NCI-H146 (cell line): ENCODE measurements at places on chromosomes 3 and 15.

DNA sequence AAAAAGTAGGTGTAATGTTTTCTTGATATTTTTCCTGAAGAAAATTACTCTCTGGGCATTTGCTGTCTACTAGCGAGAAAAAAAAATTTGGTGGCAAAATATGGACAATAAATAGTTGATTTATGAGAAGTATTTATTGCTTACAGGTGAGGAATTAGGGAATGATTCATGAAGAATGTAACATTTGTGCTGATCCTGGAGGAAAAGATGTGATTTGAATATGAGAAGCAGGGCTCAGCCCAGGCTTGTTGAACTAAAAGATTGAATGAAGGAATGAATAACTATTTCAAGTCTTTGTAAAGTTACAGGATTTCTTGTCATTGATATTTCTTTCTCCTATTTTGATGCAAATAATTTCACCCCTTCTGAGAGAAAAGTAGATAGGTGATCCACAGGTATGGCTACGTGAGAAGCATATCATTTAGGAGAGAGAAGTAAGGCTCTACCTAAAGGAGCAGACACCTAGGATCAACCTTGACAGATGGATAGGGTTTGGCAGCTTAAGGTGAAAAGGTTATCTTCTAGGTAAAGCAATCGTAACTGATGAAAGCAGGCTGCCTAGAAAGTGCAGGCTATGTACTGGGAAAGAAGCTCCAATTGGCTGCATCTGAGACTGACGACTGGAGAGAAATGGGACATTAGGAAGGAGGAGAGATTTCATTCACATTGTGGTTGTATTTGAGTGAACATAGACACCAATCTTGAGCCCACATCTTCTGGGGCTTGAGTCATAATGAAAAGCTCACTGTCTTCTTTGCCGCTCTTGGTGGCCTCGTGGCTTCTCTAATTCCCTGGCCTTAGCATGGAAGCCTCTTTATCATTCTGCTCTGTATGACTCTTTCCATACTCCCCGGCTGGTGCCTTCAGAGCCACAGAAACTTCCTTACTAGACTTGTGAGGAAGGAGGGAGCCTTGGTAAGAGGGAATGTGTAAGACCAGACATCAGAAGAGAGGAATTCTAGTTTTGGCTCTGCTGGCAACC lies 106.5 kb downstream of the P3H2 start:
- no peak for DNase-seq

DNA sequence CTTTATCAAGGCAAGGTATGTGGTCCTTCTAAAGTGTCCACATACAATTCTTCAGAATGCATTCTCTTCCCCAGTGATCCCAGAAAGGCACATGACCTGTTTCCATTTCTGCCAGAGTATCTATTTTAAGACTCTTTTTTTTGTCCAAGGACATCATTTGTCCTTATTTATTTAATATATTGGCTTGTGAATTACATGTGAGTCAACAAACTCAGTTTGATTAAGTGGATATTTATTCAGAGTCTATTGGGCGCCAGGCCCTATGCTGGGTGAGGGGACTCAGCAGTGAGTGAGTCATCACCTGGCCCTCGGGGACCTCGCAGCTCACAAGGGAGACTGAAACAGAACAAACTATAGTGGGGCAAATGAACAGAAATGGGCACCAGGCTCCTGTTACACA lies 136.8 kb downstream of the SNRK start:
- DNase-seq: no peak

DNA sequence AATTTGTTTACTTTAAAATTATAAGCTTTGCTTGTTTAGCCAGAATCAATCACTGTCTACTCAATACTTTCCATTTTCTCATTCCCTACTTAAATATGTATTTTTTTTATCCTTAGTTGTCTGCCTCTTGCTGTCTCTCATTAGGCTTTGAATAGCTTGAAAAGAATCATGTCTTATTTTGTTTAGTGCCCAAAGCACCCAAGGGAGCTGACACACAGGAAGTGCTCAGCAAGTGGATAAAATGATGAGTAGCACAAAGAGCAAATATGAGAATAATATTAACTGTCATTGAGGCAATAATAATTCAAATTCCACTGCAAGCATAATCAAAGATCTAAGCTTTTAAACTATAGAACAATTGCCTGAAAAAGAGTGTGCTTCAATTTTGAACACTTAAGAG lies 19.0 kb upstream of the IL1RAP start:
- no peak for DNase-seq

DNA sequence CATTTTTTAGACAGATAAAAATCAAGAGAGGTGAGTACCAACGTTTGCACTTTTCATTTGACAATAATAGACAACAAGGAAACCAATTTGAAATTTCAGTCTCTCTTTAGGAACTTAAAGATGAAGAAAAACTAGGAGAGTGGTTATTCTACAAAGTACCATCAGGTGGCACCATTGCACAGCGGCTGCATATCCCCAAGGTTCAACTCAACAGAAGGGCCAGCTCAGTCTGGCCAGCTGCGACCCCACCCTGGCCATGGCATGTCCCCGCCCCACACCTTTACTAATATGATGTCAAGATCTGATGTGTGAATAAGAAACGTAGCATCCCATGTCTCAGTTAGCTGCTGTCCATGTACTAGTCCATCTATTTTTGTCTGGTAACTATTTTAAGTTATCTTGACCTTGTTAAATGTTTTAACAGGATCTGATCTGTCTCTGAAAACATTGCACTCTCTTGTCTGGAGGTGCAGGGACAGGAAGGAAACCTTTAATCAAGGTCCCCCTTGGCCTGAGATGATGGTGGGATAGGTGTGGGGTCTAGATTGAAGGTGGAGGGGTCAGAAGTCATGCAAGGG lies 35.5 kb upstream of the CGNL1 start:
- DNase-seq: peak; percentile 56

- peak; percentile 97 for DNase-seq
Observed at GRCh38 chr3:168548719-168549118, 453.0 kb upstream of the GOLIM4 start.

DNA sequence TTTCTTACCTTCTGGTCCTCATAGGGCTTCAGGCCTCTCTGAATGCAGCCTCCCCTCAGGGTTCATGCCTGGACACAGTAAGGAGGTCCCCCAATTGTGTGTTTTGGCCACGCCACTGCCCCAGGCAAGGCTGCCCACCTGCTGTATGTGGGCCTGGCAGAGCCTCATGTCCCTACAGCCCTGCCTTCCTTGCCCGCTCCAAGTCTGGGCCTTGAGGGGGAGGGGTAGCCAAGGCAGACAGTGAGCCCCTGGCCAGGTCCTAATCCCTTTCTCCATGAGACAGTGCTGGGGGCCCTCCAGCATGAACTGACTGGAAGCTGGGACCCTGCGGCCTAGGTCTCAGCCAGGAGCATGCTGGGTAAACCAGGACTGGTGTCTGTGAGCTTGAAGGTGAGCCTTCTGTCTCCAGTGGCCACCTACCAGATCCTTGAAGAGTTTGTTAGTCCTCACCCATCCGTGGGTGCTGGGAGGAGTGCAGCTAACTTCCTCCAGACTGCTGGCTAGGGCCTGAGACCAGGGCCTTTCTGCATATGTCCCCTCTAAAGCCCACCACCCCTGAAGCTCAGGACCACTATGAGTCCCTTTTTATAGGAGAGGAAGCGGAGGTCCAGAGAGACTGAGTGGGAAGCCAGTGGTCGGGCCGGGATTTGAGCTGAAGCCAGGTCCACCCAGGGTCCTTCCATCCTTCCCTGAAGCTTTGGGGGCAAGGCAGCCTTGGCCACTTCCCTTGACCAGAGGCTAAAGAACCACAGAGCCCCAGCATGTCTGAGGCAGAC lies 8.7 kb downstream of the ZBTB47 start:
- DNase-seq: no peak

DNA sequence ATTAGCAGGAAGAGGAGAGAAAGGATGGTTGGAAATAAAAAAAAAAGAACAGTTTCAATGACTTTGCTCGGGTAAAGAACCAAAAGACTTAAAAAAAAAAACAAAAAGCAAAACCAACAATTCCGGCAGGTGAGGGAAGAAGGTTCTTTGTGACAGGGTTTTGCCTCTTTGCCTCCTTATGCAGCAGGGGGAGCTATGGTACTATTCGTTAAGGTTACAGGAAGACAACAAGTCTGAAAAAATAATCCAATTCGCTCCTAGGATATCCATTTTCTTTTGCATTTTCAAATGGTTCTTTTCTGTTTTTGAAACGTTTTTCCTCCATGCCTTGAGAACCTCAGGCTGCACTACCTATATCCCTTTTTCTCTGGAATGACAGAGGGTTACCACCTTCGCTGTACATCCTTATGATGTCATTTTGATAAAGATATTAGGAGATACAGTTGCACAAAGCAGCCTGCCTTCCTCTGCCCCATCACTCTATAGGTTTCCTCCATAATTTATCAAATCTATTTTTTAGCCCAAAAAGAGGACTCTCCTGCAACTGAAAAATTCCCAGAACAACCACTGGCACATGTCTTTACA lies 55.0 kb downstream of the CFAP20DC start:
- peak; percentile 71 for DNase-seq

GRCh38 chr3:46067401-46067800 lies 40.1 kb upstream of the XCR1 start:
- no peak for DNase-seq

- peak; percentile 85 for DNase-seq
Observed at GRCh38 chr3:133330065-133330464, 69.8 kb upstream of the BFSP2 start.
